ENCODE measurements at places on chromosomes 1 and 21. TPM values are rescaled to one million over a fixed set of nuclear protein-coding genes. Genes with fewer than 3 reads are reported as not detected.

- no peak overlapping the region for H3K4me3 ChIP-seq
- H3K27ac ChIP-seq: no peak overlapping the region
- DNase-seq: no peak
- peaks cover 19% of the 10 kb centered on the region for H3K4me1 ChIP-seq
Observed at GRCh38 chr1:45925728-45926287, 122.4 kb downstream of the MAST2 start.

DNA sequence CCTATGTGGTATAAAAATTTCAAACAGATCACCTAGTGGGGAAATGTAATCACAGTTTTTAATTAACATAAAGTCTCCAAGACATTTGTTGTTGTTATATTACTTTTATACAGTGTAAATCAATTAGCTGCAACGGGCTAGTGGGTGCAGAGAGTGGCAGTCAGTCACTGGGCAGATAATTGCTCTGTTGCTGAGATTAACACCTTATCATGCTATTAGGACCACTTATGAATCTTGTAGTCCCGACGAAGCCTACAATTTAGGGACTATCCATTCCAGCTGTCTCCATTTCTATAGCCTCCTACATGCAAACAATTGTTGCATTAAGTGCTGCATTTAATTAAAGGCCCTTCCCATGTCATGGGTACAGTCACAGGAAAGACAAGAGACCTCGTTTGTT is 158.9 kb upstream of the PROX1 start:
- H3K4me3 ChIP-seq: no peak overlapping the region
- no peaks in the 10 kb centered on the region for H3K4me1 ChIP-seq
- H3K27me3 ChIP-seq: peaks cover 3% of the 10 kb centered on the region
- H3K27ac ChIP-seq: no peak overlapping the region
- H3K36me3 ChIP-seq: peaks cover 3% of the 10 kb centered on the region

DNA sequence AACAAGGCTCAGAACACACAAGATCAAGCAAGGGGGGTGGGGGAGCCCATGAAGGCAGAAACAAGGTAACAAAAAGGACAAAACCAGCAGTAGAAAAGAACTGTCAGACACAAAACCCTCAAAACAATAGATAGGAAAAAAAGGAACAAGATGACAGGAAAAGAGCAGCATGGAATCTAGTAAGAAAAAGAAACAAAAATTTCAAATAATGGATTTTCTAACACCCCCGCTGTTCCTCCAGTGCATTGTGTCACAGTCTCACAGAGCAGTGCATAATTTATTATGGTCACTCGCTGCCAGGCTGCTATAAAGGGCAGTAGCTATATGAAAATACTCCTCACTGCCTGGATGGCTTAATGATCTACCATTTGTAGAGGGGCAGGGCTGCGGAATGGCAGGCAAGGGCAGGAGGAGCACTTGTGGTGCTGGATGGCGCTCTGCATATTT is 567.9 kb downstream of the DPYD start:
- DNase-seq: no peak
- H3K27ac ChIP-seq: no peak overlapping the region
- H3K4me3 ChIP-seq: no peak overlapping the region
- no peaks in the 10 kb centered on the region for H3K27me3 ChIP-seq
- H3K36me3 ChIP-seq: no peaks in the 10 kb centered on the region

GRCh38 chr21:44089001-44089911 is 17.9 kb upstream of the PWP2 start:
- DNase-seq: no peak
- H3K27ac ChIP-seq: no peak overlapping the region
- no peak overlapping the region for H3K4me3 ChIP-seq
- H3K36me3 ChIP-seq: peaks cover 14% of the 10 kb centered on the region
- H3K27me3 ChIP-seq: no peaks in the 10 kb centered on the region

- DNase-seq: peak; percentile 11
- H3K36me3 ChIP-seq: no peaks in the 10 kb centered on the region
- no peak overlapping the region for H3K27ac ChIP-seq
- H3K4me1 ChIP-seq: peaks cover 14% of the 10 kb centered on the region
Observed at GRCh38 chr1:217089361-217090014, 366.3 kb upstream of the ESRRG start.

GRCh38 chr1:160987359-160988050 is 32.9 kb upstream of the ITLN2 start:
- H3K27me3 ChIP-seq: peaks cover 6% of the 10 kb centered on the region
- H3K36me3 ChIP-seq: peaks cover 7% of the 10 kb centered on the region
- H3K27ac ChIP-seq: no peak overlapping the region
- no peaks in the 10 kb centered on the region for H3K4me1 ChIP-seq
- H3K4me3 ChIP-seq: no peak overlapping the region
- no peak for DNase-seq

DNA sequence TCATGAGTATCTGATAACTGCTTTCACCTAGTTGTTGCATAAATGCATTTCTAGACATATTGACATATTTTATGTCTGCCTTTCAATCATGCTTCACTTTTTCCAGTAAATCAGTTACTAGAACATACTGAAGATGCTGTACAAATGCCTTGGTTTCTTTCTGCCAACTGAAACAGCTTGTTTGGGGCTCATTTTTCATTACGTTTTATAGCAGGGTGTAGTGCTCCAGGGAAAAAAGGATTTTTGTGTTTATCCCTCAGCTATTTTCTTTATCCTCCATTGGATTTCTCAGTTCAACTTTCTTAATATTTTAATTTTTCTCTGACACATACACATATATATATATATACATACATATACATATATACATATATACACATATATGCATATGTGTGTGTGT is 51.7 kb downstream of the IL23R start:
- no peaks in the 10 kb centered on the region for H3K27me3 ChIP-seq
- H3K27ac ChIP-seq: no peak overlapping the region
- DNase-seq: no peak
- no peak overlapping the region for H3K4me3 ChIP-seq

FCRL1 gene
- total RNA-seq: not detected

S100A6 gene
- total RNA-seq: 12.5 TPM

VWA5B1 gene
- 0.19 TPM for total RNA-seq

KCNJ9 gene
- total RNA-seq: not detected

LAMC2 gene
- total RNA-seq: 4.5 TPM

- peak overlapping the region; percentile 59 for H3K4me3 ChIP-seq
- H3K27ac ChIP-seq: no peak overlapping the region
- no peak for DNase-seq
Observed at GRCh38 chr21:20997311-20997635, 936 bp upstream of the NCAM2 start.

CDC20 gene
- 50.9 TPM for total RNA-seq

GRCh38 chr1:43285269-43285990 is at the start of gene C1orf210:
Gene C1orf210, minus strand, starts transcription at chr1:43285581. Its CDS starts 2,311 bp downstream, at chr1:43283270.
- peak within 1 kb of the TSS; percentile 91 for H3K4me3 ChIP-seq
- peaks cover 10% of the 10 kb centered on the region for H3K36me3 ChIP-seq
- H3K27me3 ChIP-seq: no peaks in the 10 kb centered on the region
- peak; percentile 90 for DNase-seq

DNA sequence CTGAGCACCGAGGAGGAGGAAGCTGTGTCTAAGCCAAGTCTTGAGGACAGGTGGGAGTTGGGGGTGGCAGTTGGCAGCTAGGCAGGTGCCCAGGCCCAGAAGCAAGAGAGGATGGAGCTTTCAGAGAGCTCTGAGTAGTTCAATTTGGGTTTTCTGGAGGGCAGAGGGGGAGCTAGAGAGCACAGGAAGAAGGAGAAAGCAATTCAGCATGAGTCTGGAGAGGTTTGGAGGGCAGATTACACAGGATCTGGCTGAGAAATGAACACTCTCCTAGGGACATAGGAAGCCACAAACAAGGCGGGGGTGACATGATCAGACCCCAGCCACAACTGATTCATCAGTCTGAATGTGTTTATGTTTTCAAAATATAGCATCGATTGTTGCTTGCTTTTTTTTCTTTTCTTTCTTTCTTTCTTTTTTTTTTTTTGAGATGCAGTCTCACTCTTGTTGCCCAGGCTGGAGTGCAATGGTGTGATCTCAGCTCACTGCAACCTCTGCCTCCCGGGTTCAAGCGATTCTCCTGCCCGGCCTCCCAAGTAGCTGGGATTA is 23.8 kb downstream of the PTPRF start:
- H3K27ac ChIP-seq: peak overlapping the region; percentile 98
- DNase-seq: no peak

- H3K27me3 ChIP-seq: peaks cover 21% of the 10 kb centered on the region
- no peaks in the 10 kb centered on the region for H3K36me3 ChIP-seq
- no peak for DNase-seq
- no peak overlapping the region for H3K27ac ChIP-seq
Observed at GRCh38 chr1:17168091-17168876, 36.6 kb upstream of the PADI1 start.

CFAP141 gene
- not detected for total RNA-seq

DNA sequence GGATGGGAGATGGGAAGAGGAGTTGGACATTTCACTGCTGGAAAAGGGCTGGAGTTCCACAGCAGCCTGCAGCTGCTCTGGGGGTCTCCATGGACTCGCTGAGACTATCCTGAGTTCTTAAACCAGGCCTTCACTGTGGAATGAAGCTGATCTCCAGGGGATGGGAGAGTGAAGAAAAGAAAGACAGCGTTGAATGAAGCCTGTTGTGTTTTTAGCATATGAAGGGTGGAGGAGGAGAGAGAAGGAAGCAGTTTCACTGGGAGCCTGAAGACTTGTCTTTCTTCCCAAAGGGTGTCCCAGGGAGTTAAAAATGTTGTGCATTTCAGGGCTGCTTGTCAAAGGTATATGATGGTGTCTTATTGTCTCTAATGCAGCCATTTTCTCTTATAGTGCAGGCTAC is 9.2 kb downstream of the ROR1 start:
- no peak overlapping the region for H3K27ac ChIP-seq
- peaks cover 2% of the 10 kb centered on the region for H3K36me3 ChIP-seq
- H3K4me3 ChIP-seq: no peak overlapping the region
- peaks cover 46% of the 10 kb centered on the region for H3K4me1 ChIP-seq
- no peak for DNase-seq

DNA sequence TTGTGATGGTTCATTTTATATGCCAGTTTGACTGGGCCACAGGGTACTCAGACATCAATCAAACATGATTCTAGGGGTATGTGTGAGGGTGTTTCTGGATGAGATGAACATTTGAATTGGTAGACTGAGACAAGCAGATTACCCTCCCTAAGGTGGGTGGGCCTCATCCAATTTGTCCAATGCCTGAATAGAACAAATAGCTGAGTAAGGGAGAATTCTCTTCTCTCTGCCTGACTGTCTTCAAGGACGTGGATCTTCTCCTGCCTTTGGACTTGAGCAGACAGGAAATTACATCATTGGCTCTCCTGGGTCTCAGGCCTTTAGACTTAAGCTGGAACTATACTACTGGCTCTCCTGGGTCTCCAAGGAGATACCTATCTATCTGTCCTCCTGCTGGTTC is 64.4 kb downstream of the SUSD4 start:
- H3K4me1 ChIP-seq: no peaks in the 10 kb centered on the region
- no peak overlapping the region for H3K27ac ChIP-seq
- peaks cover 11% of the 10 kb centered on the region for H3K27me3 ChIP-seq
- no peaks in the 10 kb centered on the region for H3K36me3 ChIP-seq

GRCh38 chr1:94768036-94768435 is 52.1 kb upstream of the SLC44A3 start:
- peaks cover 25% of the 10 kb centered on the region for H3K36me3 ChIP-seq
- DNase-seq: no peak
- no peak overlapping the region for H3K27ac ChIP-seq
- H3K4me1 ChIP-seq: peaks cover 22% of the 10 kb centered on the region

DNA sequence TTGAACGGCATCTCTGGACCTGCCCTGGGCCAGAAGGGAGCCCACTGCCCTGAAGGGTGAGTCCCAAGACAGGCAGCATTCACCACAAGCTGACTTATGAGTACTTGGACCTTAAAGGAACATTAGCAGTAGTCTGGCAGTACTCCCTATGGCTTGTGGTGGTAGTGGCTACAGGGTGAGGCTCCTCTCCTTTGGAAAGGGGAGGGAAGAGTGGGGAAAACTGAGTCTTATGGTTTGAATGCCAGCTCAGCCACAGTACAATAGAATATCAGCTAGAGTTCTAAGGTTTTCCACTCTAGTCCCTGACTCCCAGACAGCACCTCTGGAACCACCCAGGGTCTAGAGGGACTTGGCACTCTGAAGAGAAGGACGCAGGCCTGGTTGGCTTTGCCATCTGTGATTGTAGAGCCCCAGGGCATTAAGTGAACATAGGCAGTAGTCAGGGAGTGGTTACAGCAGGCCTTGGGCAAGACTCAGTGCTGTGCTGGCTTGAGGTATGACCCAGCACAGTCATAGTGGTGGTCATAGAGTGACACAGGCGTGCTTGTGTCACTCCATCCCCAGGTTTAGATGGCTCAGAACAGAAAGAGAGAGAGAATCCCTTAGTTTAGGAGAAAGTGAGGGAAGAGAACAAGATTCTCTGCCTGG is 31.0 kb downstream of the CD53 start:
- no peaks in the 10 kb centered on the region for H3K27me3 ChIP-seq
- no peak for DNase-seq
- H3K4me1 ChIP-seq: no peaks in the 10 kb centered on the region

DNA sequence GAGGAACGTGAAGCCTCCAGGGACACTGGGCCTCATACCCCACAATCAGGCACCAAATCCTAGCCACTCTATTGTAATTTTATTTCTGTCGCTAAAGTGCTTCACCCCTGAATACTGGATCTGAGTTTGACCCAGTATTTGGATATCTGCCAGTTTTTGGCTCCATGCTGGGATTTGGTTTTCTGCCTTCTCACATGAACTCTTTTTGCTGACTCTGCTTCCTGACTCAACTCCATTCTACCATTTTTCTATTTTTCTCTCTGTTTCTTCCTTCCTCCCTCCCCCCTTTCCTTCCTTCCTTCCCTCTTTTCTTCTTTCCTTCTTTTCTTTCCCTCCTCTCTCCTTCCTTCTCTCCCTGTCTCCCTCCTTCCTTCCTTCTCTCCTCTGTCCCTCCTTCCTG is 151.3 kb upstream of the GJB5 start:
- DNase-seq: no peak
- no peaks in the 10 kb centered on the region for H3K36me3 ChIP-seq
- H3K27me3 ChIP-seq: peaks cover 68% of the 10 kb centered on the region
- H3K27ac ChIP-seq: no peak overlapping the region

- no peak for DNase-seq
- no peak overlapping the region for H3K27ac ChIP-seq
- peaks cover under 1% of the 10 kb centered on the region for H3K4me1 ChIP-seq
Observed at GRCh38 chr1:85321237-85321964, 45.0 kb upstream of the BCL10 start.

GRCh38 chr1:30696831-30697230 is 26.6 kb downstream of the MATN1 start:
- no peak overlapping the region for H3K4me3 ChIP-seq
- DNase-seq: no peak
- no peaks in the 10 kb centered on the region for H3K4me1 ChIP-seq

GRCh38 chr1:226974544-226975258 is 34.6 kb downstream of the COQ8A start:
- peaks cover 22% of the 10 kb centered on the region for H3K4me1 ChIP-seq
- peak overlapping the region; percentile 37 for H3K4me3 ChIP-seq
- peaks cover 8% of the 10 kb centered on the region for H3K36me3 ChIP-seq
- no peaks in the 10 kb centered on the region for H3K27me3 ChIP-seq
- H3K27ac ChIP-seq: peak overlapping the region; percentile 74
- no peak for DNase-seq

GRCh38 chr1:74280642-74281396 is 45.6 kb downstream of the TNNI3K start:
- H3K27ac ChIP-seq: no peak overlapping the region
- no peak for DNase-seq
- H3K27me3 ChIP-seq: no peaks in the 10 kb centered on the region
- H3K4me3 ChIP-seq: no peak overlapping the region

- no peak overlapping the region for H3K4me3 ChIP-seq
- H3K27me3 ChIP-seq: no peaks in the 10 kb centered on the region
- H3K27ac ChIP-seq: no peak overlapping the region
- H3K36me3 ChIP-seq: no peaks in the 10 kb centered on the region
- DNase-seq: no peak
Observed at GRCh38 chr1:210841926-210842625, 291.9 kb downstream of the KCNH1 start.

CTTNBP2NL gene
- 46.0 TPM for total RNA-seq

All from progenitor cell of endocrine pancreas (in vitro differentiated cells).